ENCODE measurements at places on chromosomes 13 and 19.

GRCh38 chr19:46828484-46828883 is 22.2 kb downstream of the AP2S1 start:
- DNase-seq = peak; percentile 39

DNA sequence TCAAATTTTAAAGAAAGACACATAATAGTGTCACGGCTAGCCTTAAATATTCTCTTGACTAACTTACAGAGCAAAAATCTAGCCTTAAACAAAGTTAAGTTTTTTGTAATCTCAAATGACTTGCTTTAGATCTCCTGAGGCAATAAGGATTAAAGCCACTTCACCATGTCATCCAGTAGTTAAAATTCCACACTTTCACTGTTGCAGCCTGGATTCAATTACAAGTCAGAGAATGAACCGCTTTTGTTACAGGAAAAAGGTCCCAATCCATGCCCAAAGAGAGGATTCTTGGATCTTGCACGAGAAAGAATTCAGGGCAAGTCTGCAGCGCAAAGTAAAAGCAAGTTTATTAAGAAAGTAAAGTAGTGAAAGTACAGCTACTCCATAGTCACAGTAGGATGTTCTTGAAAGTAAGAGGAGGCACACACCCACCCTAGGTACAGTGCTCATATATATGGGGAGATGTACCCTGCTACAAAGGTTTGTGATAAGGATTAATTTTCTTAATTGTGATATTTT is 34.6 kb upstream of the CD177 start:
- DNase-seq = no peak

- DNase-seq = no peak
These were observed 48.4 kb upstream of the CACNA1A start for GRCh38 chr19:13554506-13555240.

- no peak for DNase-seq
These were observed 309.8 kb downstream of the KLF5 start for GRCh38 chr13:73368608-73369007.

DNA sequence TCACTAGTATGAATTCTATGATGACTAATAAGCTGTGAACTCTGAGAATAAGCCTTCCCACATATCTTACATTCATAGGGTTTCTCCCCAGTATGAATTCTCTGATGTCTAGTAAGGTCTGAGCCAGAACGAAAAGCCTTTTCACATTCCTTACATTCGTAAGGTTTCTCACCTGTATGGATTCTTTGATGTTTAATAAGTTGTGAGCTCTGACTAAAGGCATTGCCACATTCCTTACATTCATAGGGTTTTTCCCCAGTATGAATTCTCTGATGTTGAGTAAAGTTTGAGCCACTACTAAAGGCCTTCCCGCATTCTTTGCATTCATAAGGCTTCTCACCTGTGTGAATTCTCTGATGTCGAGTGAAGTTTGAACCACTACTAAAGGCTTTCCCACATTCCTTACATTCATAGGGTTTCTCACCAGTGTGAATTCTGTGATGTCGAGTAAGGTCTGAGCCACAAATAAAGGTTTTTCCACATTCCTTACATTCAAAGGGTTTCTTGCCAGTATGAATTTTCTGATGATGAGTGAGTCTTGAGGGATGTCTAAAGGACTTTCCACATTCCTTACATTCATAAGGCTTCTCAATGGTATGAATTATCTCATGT is 30.7 kb upstream of the ZFP82 start:
- no peak for DNase-seq

DNA sequence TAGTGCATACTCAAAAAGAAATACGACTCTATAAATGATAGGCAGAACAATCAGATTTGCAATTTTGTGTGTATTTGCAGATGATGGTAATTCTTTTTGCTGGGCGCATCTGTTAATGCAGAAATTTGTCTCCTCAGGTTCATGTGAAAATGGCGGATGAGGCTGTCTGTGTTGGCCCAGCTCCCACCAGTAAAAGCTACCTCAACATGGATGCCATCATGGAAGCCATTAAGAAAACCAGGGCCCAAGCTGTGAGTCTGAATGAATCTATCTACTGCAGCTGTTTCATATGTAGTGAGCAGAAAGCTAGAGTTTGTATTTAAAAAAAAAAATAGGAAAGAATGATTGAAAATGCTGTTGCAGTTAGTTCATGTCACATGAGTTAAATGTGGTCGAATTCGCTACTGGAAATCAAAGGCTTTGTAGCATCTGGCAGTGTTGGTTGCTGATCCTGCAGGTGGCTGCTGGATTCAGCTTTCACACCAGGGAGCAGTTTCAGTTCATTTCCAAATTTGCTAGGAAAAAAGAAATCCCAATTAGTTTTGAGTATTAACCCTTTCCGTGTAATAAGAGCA is 66.0 kb downstream of the PCCA start:
- DNase-seq = no peak

- no peak for DNase-seq
These were observed 14.6 kb downstream of the XRCC1 start for GRCh38 chr19:43560687-43561086.

GRCh38 chr19:16342002-16342715 is 17.5 kb downstream of the KLF2 start:
- DNase-seq = peak; percentile 48

DNA sequence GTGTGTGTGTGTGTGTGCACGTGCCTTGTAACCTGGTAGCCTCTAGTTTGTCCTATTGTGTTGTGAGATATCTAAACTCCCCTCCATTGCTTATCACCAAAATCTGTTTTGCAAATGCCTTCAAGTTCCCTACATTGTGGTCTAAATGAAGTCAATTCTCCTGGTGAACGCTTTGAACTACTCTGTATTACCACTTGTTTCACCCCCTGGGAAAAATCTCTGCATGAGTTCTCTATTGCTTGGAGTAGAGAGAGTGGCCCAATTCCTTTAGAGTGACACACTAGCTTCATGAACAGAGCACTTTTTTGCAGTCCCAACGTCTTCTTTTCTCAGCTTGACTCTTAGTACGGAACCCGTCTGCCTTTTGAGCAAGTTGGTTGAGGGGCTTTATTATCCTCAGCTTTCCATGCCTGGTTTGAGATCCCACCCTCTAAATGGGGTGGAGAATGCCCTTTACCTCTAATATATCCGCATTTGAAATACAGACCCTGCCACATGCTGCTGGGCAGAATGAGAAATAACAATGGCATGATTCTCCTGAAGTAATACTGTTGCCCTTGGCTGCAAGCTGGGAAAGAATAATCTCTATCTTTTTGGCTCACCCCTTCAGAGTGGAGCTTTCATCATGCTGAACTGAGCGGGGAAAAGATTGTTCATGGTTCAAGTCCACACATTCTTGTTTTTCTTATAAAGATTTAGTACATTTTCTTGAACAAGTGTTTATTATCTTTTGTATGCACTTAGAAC is 2545.3 kb downstream of the PCDH9 start:
- no peak for DNase-seq

GRCh38 chr13:33554919-33555791 is 262.8 kb upstream of the RFC3 start:
- DNase-seq = no peak

GRCh38 chr13:45398877-45399276 is 19.3 kb downstream of the SLC25A30 start:
- DNase-seq = no peak

GRCh38 chr13:37681281-37682032 is 82.9 kb upstream of the POSTN start:
- no peak for DNase-seq

- no peak for DNase-seq
These were observed 65.5 kb downstream of the STK24 start for GRCh38 chr13:98511435-98511834.

GRCh38 chr13:113089693-113090414 is 15.7 kb upstream of the F7 start:
- no peak for DNase-seq

GRCh38 chr19:18307271-18307681 is 15.6 kb downstream of the LSM4 start:
- DNase-seq = no peak

- no peak for DNase-seq
These were observed 772 bp downstream of the FAM174C start for GRCh38 chr19:1275976-1276627.

DNA sequence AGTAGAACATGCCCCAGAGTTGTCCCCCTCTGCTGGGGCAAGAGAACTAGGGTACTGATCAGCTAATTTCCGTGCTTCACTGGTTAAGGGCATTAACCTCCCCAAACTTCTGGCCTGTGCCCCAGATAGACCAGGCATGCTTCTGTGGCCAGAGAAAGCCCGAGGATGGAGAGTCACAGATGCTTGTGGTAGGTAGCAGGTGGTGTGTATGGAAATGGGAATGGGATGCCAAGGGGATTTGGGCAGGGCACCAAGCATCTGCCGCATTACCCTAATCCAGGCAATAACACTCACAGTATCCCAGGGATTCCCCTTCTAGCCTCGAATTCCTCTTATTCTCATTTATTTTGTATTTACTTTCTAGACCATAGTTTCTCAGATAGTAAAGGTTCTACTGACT is 124.8 kb upstream of the KLF12 start:
- DNase-seq = no peak

DNA sequence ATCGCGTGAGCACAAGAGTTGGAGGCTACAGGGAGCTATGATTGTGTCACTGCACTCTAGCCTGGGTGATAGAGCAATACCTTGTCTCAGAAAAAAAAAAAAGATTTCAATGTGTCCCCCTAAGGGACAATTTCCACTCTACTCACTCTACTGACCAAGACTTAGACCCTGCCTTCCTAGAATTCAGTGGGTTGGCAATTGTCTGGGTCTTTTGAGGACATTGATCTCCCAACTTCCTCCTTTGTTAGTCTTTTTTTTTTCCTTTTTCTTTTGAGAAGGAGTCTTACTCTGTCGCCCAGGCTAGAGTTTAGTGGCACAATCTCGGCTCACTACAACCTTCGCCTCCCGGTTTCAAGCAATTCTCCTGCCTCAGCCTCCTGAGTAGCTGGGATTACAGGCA is 2.2 kb downstream of the SPTBN4 start:
- DNase-seq = no peak

GRCh38 chr13:44694291-44694690 is 118.2 kb upstream of the TSC22D1 start:
- DNase-seq = no peak

DNA sequence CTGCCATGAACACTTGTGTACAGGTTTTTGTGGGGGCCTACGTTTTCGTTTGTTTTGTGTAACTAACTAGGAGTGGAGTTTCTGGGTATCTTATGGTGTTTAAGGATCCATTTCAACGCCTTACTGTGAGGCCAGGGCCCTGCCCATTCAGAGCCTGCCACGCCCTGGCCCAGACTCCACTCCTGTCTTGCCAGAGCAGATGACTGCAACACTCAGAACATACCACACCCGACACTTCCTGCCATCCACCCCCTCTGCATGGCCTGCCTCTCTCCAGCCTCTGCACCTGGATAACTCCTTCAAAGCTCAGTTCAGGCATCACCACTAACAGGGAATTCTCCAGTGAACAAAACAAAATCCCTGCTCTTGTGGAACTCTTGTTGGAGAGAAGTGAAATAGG is 43.2 kb downstream of the RGCC start:
- DNase-seq = no peak

GRCh38 chr13:94007072-94007471 is 472.4 kb downstream of the DCT start:
- DNase-seq = no peak

- no peak for DNase-seq
These were observed 48.2 kb downstream of the ABCC4 start for GRCh38 chr13:95253033-95253432.

DNA sequence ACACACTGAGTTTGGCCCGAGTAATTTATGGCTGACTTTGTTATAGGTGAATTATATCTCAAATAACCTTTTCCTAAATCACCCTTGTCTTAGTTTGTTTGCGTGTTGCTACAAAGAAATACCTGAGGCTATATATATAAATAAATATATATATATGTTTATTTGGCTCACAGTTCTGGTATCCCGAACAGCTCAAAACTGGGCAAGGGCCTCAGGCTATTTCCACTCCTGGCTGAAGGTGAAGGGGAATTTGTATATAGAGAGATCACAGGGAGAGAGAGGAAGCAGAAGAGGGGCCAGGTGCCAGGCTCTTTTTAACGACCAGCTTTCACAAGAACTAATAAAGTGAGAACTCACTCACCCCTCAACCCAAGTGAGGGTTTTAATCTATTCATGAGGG is 159.9 kb upstream of the STARD13 start:
- no peak for DNase-seq

GRCh38 chr19:4592445-4592844 is 33.0 kb upstream of the SEMA6B start:
- DNase-seq = no peak

- no peak for DNase-seq
These were observed 1.2 kb downstream of the ZSWIM4 start for GRCh38 chr19:13796301-13797057.

DNA sequence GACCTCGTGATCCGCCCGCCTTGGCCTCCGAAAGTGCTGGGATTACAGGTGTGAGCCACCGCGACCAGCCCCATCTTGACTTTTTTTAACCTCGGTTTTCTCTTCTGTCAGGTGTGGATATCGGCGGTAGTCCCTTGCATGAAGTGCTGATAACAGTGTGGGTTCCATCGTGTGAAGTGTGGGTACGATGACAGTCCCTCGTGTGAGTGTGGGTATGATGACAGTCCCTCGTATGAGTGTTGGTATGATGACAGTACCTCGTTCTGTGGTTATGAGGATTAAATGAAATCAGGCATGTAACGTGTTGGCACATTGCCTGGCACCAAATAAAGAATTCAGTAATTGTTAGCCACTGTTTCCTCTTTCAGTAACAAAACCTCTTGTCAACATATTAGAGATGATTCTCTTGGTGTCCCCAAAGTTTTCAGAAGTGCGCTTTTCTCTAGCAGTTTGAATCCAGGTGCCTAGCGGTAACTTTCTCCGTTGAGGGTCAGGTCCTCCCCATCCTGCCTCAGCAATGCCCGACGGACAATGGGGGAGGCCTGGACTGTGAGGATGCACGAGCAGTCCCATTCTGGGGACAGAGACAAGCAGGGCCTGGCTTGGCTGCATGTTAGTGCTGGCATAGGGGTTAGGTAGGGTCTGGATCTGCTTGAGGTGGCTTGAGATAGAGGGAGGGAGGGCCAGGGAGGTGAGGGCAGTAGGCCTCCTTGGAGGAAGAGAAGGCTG is 15.3 kb downstream of the GATAD2A start:
- peak; percentile 38 for DNase-seq

DNA sequence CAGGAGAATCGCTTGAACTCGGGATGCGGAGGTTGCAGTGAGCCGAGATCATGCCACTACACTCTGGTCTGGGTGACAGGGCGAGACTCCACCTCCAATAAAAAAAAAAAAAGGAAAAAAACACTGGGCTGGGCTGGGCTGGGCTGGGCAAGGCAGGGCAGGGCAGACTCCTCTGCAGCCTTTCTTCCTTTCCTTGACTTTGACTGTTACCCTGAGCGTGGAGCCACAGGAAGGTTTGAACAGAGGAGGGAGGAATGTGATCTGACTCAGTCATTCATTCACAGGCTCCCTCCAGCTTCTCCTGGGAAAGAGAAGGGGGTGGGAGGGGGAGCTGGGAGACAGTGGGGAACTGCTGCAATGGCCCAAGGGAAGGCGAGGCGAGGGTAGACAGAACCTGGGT is 2.7 kb upstream of the ACTN4 start:
- DNase-seq = no peak

- DNase-seq = no peak
These were observed 16.2 kb downstream of the CCDC97 start for GRCh38 chr19:41325947-41326706.

- no peak for DNase-seq
These were observed 5.6 kb upstream of the RAB8A start for GRCh38 chr19:16106121-16106520.

- no peak for DNase-seq
These were observed 33.0 kb downstream of the ZIC2 start for GRCh38 chr13:100014621-100015020.

- no peak for DNase-seq
These were observed 21.5 kb downstream of the COL4A2 start for GRCh38 chr13:110328573-110328972.

Measured in stimulated activated CD8-positive, alpha-beta memory T cell treated with anti-CD3 and anti-CD28 coated beads, Interleukin-7, amount 100 ng/mL, for 4 hours (primary cell).